ENCODE measurements at places on chromosomes 2 and 18.

GRCh38 chr18:75125382-75126331 is 83.3 kb downstream of the PTGR3 start:
- DNase-seq, result no peak

- DNase-seq, result no peak
Observed at GRCh38 chr18:5110266-5110665, 86.8 kb downstream of the AKAIN1 start.

DNA sequence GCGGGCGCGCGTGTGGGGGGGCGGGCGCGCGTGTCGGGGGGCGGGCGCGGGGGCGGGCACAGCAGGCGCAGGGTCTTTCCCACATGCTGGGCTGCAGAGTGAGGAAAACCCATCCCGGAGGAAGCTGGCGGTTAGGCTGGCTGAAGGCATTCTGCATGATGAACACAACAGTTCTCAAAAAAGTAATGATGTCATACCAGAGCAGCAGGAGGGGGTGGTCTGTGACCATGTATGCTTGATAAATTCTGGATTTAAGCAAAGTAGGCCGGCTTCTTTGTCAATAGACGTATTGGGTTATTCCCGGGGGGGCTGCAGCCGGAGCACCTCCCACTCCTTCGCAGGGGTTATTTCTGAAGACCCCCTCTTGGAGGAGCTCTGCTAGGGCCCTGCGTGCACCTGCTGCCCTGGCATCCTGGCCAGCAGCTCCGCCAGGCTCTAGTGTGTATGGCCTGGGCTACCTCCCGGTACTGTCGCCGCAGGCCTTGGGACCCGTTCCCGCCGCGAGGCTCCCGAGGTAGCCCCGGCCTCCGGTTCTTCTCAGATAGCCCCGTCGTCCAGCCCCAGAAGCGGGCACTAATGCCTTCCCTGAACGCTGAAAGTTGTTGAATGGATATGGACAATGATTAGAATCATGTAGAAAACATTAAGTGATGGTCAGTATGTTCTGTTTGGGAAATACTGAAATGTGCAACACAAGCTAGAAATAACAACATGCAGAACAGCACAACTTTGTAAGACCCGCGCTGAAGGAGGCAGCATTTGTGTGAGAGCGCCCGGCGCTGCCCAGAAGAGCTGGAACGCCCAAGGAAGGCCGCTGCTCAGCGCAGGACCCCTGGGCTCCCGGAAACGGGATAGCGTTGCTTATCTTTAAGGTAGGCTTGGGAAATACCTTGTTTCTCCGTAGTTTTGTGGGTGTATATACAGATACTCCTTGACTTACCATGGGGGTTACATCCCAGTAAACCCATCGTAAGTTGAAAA is 101.4 kb upstream of the RAB6C start:
- DNase-seq, result no peak

DNA sequence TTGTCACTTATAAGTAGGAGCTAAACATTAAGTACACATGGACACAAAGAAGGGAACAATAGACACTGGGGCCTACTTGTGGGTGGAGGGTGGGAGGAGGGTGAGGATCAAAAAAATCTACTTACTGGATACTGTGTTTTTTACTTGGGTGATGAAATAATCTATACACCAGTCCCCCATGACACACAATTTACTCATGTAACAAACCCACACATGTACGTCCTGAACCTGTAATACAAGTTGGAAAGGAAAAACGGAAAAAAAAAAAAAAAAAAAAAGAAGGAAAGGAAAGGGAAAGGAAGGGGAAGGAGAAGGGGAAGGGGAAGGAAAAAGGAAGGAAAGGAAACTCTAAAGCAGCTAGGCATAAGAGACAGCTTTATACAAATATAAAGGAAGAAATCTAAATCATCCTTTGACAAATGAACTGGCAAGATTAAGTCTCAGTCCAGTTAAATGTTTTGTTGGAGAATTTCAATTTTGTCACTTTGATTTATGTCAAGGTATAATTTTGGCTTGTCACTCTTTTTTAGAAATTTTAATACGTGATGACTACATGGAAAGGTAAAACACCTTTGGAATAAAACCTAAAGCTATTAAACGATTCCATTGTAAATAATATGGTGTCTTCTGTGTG is 169.4 kb upstream of the OTX1 start:
- no peak for DNase-seq

- DNase-seq, result no peak
Observed at GRCh38 chr2:132740081-132740720, 70.2 kb upstream of the LYPD1 start.

GRCh38 chr2:209976698-209977385 is 25.6 kb upstream of the RPE start:
- no peak for DNase-seq

DNA sequence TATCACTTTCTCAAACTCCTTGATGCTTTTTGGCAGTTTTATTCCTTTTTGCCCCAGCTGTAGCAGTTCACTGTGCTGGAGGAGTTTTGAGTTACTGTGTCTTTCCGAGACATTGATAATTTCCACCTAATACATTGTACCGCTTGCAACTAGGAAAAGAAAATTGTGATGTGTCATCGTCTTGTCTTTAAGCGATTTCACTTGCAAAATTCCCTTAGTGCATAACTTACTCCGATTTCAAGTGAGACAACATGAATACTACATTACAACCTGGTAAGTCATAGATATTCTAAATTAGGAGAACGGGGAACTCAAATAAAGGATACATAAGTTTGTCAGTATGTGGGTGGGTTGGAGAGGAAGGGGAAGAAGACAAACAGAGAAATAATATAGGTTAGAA is 340.5 kb upstream of the KYNU start:
- no peak for DNase-seq

DNA sequence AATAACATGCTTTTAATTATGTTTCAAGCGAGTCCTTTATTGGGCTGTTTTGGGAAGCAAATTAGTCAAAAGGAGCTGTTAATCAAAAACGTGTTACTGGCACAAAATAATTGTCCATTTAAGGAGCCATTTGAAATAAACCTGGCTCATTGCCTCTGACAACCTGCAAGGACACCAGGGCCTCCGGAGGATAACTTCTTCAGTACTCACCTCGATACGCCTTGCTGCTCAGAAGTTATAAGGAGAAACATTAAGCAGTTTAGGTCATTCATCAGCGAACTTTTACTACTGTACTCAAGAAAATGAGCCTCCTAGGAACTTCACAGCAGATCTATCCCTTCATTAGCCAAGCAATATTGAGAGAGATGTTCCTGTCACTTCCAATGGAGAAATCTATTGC is 1579.2 kb upstream of the ACVR2A start:
- no peak for DNase-seq

GRCh38 chr2:96267159-96267971 is 1.3 kb downstream of the CIAO1 start:
- DNase-seq, result peak; percentile 4

DNA sequence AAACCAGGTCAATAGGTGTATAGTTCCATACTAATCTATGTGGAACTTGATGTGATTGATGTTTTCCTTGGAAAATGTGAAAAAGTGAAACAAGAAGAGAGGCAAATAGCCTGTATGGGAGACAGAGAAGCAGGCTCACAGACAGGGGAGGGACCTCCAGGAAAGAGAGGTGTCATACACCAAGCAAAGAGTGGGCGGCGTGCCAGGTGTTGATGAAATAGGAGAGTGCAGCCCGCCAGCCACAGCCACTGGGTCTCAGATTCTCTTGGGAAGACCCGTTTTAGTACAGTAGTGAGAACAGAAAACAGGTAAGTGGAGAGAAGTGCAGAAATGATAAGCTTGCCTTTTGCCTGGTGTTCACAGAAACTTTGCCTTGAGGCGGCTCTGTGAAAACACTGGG is 301.9 kb downstream of the ZNF407 start:
- no peak for DNase-seq

DNA sequence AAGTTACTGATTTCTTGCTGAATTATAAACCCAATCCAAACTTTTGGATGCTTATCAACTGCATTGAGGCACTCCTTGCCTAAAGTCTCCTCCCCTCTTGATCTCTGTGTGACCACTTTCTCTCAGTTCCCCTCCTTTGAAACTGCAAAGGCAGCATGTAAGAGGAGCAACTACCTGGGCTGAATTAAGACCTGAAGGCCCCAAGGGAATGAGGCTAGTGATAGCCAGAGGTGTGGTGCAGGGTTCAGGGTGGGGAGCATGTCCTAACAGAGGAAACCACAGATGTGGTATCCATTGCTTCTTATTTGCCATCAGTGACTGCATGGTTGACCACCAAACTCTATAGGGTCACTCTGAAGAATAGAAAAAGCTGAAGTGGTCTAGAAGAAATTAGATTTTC is 557.9 kb downstream of the TNS1 start:
- no peak for DNase-seq

DNA sequence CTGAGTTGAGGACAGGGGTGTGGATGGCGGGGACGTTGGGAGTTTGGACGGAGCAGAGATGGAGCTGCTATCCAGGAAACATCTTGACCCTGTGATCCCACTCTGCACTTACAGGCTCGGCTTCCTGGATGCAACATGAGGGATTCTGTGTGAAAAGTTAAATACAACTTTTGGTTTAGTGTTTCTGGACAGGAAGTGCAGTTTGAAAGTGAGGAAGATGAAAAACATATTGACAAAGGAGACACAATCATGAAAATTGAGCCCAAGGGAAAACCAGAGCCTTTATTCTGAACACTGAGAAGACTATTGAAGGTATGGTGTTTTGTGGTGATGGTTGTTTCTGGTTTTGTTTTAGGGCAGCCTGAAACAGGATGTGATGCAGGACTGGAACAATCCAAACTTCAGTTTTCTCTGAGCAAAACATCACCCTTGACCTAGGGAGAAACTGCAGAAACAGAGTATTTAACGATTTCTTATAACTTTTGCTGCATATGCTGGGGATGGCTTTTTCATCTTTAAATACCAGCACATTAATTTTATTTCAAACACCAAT is 76.5 kb upstream of the RFX8 start:
- no peak for DNase-seq

- DNase-seq, result no peak
Observed at GRCh38 chr2:113183264-113183663, 9.5 kb downstream of the PSD4 start.

GRCh38 chr2:1294900-1295299 is 118.4 kb upstream of the TPO start:
- DNase-seq, result no peak

- no peak for DNase-seq
Observed at GRCh38 chr2:62845256-62845655, 139.7 kb downstream of the EHBP1 start.

DNA sequence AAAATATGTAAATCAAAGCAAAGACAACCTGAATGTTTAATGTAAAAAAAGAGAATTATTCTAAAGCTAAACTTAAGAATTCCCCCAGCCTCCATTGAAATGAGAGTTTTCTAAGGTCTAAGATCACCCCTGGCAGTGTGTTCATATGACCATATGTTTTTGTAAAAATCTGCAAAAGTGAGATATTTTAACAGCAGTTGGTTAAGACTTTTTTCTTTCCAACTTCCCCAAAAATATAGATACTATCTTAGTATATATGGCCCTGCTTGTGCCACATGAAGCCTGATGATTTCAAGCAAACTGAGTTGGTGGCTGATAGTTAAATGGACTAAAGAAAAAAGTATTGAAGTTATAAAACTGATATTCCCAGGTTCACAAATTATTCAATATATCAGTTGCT is 35.4 kb downstream of the ZNF804A start:
- peak; percentile 15 for DNase-seq

DNA sequence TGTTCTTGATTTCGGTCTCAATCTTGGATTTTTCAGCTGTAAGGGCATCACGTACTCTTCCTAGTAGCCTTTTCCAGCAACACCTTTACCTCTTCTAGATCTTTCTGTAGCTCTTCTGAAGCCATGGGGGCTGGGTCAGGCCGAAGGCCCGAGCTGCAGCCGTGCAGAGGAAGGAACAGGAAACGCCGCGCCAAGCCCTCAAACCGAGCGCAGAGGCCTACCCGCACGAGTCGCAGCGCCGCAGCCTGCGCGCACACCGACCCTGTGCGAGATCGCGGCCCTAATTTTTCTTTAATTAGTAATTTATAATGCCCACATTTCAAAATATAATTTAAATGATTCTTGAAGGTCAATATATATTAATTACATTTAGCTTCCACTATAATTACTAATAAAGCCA is 483.8 kb downstream of the NUP35 start:
- DNase-seq, result no peak

DNA sequence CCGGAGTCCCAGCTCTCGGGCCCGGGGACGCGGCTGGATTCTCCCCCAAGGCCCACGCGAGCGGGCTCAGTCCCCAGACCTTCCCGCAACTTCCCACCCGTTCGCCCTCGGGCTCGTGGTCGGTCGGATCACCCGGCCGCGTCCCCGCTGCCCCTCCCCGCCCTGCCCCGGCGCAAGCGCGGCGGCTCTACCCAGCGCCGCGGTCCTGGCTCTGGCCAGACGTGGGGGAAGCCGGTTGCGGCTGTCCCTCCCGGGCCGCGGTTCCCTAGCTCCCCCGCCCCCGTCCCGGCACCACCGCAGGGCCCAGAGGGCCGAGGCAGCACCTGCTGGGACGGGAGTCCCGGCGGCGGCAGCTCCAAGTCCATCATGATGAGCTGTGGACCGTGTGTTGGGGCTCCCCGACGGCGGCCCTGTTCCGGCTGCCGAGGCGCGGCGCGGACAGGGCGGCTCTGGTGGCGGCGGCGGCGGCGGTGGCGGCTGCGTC is 276 bp downstream of the NFE2L2 start:
- DNase-seq, result no peak

DNA sequence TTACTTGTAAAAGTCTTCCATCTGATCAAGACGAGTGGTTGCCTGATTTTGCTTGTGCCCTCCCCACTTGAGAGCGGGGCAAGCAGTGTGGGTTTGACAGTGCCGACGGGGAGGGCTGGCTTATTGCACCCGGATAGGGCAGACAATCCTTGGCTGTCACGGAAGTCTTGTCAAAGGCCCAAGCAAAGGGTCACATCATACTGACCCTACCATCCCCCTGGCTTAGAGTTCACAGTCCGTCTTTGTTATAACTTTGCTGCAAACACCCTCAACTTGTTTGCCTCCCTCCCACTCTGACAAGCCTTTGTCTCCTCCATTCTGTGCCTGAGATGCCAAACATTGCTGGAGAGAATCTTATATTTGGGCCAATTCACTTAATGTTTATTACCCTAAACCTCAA is 165.9 kb upstream of the MSH6 start:
- DNase-seq, result no peak

- no peak for DNase-seq
Observed at GRCh38 chr2:183532514-183532913, 408.3 kb downstream of the NUP35 start.

DNA sequence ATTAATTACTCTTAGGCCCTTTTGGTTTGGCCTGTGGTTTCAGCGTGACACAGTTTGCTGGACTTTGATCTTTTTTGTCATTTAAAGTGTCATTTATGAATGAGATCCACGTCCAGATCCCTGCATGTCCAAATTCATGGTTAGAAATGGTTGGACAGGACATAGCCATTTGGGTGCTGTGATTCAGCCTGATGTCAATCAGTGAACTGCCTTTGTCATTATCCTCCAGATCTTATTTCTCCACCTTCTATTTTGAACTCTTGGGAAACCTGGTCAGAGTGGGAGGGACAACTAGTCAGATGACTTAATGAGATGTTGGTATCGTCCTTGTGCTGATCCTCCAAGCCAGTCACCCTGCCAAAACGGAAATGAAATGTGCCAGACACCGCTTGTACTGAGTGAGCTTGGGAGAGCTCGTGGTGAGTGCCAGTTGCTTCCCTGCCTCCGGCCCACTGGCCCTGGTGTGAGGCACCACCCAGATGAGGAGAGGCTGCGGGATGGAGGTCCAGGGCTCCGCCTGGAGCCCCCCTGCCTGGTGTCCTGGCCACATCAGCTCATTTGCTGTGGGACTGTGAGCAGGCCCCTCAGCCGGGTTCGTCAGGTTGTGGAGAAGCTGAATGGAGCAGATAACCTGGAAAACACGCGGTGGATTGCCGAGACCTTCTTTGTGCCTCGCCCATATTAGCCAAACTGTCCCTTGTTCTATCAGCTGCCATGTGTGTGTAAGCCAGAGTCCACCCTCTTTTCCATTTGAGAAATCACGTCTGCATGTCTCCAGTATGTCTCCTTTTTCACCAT is 70.1 kb downstream of the DGKD start:
- no peak for DNase-seq

Measured in GF-D8 (cell line).